ENCODE measurements at places on chromosomes 5 and 9.

GRCh38 chr9:107919263-107919662, 429.7 kb upstream of the KLF4 start:
- no peak for DNase-seq

- DNase-seq: no peak
Observed at GRCh38 chr5:180109920-180110319, 38.4 kb upstream of the RNF130 start.

- DNase-seq: no peak
Observed at GRCh38 chr9:36903541-36904435, 130.3 kb downstream of the PAX5 start.

GRCh38 chr5:118126159-118126558, 862.2 kb downstream of the DTWD2 start:
- DNase-seq: no peak

GRCh38 chr9:92206488-92206887, 87.0 kb downstream of the IARS1 start:
- DNase-seq: no peak

GRCh38 chr5:124602925-124603650, 143.4 kb downstream of the ZNF608 start:
- DNase-seq: no peak

All from cerebellum (tissue), 4 donors.